ENCODE measurements at places on chromosomes 6 and 20.

GRCh38 chr6:121765060-121765459 is 329.6 kb downstream of the GJA1 start:
- no peak for DNase-seq

DNA sequence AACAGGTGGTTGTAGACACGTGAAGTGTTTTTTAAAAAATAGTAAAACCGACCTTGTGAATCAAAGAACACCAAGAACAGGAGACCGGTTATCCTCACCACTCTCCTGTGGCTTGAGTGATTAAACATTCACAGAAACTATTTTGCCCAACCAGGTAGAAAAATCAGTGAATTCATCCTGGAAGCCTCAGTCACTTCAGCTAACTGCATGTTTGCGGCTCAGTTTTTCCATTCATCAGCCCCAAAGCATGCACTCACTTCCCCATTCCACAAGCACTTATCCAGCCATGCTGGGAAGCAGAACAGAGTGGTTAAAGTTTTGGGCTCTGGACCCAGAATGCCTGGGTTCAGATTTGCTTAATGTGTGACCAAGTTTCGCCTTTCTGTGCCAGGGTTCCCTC is 2.4 kb downstream of the LRRN4 start:
- DNase-seq: no peak

DNA sequence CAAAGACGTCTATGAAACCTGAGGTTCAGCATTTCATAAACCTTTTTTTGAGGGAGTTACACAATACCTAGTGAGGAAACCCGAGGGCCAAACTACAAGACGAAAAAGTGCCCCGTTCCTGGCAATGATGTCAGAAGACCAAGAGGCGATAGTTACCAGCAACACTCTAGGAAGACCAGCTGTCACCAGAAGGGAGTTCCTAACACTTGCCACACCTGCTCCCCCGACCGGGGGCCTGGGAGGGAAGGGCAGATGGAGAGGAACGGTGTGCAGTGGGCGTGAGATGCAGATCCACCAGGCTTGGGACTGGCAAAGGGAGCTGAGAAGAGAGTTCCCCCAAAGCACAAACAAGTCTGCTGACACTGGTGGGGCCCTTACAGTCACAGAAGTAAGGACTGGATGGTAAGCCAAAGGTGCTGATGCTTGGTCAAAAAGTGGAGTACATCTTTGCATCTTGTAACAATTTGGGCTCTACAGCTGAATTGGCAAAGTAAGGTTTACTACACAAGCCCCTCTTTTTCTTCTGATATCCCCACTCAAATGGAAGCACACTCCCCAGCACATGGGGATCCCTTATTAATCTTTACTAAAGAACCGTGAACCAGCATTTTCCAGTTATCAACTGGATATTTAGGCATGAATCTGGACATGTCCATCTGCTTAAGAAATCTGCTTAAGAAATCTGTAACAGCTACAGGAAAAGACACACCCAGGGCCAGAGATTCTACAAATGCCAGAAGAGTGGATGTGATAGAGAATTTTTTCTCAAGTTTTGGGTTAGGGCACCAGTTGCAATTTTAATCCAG is 38.5 kb downstream of the PANK2 start:
- no peak for DNase-seq

- DNase-seq: no peak
Observed at GRCh38 chr6:140059947-140060346, 685.5 kb upstream of the CITED2 start.

DNA sequence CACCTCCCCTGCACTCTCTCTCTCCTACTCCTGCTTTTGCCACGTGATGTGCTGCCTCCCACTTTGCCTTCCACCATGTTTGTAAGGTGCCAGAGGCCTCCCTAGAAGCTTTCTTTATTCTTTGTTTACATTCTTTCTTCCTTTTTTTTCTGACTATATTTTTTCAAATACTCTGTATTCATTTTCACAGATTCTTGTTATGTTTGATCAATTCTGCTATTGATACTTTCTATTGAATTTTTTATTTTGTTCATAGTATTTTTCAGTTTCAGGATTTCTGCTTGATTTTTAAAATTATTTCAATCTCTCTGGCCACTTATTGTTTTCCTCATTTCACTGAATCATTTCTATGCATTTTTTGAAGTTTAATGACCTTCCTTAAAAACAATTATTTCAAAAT is 801.8 kb downstream of the GRIK2 start:
- no peak for DNase-seq

GRCh38 chr6:15493437-15494168 is 169.2 kb downstream of the DTNBP1 start:
- DNase-seq: peak; percentile 58

- no peak for DNase-seq
Observed at GRCh38 chr6:136984578-136984977, 60.2 kb downstream of the IL20RA start.

DNA sequence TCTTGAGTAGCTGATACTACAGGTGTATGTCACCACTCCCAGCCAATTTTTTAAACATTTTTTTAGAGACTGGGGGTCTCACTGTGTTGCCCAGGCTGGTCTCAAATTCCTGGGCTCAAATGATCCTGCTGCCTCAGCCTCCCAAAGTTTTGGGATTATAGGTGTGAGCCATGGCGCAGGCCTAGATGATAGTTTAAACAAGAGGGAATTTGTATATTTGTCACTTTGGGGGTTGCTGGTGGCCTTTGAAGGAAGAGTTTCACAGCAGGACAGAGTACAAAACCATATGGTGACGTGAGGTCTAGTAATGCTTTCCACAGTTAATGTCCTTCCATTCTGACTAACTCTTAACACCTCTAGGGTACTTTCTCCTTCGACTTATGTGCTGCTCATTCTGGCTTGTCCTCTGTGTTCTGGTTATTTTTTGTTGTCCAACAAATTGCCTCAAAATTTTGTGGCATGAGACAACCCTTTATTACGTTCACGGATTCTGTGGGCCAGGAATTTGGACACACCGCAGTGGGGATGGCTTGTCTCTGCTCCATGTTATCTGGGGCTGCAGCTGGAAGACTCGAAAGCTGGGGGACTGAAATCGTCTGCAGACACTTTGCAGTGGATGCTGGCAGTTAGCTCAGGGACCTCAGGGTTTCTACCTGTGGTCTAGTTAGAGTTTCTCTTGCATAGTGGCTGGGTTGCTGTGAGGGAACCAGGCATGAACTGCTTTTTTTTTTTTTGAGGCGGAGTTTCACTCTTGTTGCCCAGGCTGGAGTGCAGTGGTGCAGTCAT is 23.0 kb upstream of the IER3 start:
- DNase-seq: no peak

DNA sequence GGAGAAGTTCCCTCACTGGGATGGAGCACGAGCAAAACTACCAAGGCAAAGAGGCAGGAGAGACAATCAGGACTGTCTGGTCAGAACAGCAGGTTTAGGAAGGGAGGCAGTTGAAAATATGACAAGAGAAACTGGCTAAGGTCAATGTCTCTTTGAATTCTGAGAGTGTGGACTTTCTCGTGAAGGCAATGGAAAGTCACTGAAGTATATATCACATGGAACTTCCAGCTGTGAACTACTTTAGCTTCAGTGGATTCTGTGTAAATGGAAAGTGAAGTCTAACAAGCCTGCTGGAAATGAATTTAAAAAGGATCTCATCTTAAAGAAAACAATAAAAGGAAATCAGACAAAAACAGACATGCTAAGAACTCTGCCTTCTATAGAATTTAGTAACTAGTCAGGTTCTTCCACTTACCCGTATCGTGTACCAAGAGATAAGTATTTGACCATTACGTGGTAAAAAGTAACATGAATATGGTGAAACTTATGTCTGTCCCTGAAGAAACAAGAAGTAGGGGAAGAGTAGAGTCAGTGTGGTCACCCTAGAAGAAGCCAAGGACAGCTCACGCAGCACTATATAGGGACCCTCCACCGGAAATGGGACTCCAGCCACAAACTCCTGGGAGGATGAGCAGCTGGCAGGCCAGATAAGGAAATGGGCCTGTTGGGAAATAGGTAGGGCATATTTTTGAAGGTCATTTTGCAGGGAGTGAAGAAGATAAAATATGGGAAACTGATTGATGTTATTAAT is 123.4 kb downstream of the MAP7 start:
- no peak for DNase-seq

DNA sequence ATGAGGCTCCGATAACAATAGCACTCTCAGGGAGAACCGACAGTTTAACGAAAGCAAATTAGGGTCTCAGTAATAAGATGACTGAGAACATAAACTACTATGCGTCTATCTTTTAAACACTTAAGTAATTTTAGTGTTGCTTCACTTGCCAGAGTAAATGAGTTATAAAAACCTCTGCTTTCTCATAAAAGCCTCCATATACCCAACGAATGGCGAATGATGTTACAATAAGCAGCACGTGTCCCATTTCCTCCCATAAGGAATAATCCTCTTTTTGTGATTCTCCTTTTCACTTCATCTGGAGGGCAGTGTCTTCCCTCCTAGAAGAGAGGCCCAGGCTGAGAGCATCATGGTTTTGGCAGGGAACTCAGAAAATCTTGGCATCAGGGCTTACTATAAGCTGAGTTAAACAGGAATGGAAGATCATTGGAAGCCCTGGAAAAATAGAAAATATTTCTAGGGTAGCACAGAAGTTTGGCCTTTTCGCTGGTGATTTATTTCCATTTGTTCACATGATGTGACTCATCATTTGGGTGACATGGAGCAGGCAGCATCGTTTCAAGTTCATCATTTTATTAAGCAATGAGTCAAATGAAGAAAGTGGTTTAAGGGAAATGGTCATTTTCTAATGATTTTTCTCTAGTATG is 255.4 kb downstream of the ATXN1 start:
- no peak for DNase-seq

- DNase-seq: no peak
Observed at GRCh38 chr6:136831873-136832562, 9.6 kb downstream of the PEX7 start.

DNA sequence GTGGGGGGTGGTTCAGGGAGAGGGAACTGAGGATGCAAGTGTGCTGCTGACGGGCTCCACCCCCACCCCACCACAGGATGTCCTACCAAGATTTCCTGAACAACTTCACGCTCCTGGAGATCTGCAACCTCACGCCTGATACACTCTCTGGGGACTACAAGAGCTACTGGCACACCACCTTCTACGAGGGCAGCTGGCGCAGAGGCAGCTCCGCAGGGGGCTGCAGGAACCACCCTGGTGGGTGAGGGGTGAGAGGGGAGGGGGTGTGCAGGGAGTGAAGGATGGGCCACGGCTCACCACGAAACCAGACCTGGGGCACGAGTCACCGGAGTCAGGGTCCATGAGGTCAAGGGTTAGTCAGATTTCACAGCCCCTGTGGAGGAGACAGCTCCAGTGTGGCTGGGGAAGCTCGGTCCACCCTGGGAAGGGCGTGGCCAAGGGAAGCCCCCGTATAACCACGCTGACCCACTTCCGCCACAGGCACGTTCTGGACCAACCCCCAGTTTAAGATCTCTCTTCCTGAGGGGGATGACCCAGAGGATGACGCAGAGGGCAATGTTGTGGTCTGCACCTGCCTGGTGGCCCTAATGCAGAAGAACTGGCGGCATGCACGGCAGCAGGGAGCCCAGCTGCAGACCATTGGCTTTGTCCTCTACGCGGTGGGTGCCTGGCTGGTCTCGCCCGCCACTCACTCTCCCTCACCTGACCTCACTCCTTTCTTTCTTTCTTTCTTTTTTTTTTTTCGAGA is 18.3 kb downstream of the CAPN11 start:
- no peak for DNase-seq

DNA sequence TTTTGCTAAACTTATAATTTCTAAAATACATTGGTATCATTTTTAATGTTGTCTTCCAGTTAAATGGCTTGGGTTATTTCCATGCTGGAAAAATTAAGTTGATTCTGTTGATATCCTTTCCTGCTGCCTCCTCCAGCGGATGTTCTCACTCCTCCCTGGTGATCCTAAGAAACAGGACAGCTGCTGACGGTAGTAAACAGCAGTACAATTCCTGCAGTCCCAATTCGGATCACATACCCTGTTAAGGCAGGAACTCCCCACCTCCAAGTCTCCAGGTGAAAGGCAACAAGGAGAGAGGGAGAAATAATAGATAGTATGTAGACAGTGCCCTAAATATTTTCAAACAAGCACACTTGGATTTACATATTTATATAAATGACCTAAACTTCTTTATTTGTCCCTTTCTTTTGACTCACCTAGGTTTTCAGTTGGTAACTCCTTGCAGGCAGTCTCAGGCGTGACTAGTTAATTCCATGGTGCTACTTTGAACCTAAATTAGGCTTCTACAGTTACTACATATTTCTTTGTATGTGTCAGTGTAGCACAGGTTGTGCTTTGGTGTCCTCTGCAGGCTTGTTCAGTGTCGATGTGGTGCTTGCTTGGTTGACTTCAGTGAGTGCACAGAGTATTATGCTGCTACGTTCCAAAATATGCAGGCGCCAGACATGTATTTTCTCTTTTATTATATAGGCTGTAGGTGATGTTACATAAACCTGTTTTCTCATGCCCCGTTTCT is 126.0 kb downstream of the ADGRB3 start:
- DNase-seq: no peak

DNA sequence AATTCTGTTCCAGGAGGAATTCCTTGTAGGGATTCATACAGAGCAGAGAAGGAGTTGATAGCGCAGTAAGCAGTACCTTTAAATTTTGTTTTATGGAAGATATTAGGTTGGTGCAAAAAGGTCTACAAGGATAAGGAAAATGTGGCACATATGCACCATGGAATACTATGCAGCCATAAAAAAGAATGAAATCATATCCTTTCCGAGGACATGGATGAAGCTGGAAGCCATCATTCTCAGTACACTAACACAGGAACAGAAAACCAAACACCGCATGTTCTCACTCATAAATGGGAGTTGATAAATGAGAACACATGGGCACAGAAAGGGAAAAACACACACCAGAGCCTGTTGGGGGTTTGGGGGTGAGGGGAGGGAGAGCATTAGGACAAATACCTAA is 37.4 kb upstream of the TXLNB start:
- no peak for DNase-seq

- no peak for DNase-seq
Observed at GRCh38 chr20:62709537-62709905, 885 bp downstream of the NTSR1 start.

DNA sequence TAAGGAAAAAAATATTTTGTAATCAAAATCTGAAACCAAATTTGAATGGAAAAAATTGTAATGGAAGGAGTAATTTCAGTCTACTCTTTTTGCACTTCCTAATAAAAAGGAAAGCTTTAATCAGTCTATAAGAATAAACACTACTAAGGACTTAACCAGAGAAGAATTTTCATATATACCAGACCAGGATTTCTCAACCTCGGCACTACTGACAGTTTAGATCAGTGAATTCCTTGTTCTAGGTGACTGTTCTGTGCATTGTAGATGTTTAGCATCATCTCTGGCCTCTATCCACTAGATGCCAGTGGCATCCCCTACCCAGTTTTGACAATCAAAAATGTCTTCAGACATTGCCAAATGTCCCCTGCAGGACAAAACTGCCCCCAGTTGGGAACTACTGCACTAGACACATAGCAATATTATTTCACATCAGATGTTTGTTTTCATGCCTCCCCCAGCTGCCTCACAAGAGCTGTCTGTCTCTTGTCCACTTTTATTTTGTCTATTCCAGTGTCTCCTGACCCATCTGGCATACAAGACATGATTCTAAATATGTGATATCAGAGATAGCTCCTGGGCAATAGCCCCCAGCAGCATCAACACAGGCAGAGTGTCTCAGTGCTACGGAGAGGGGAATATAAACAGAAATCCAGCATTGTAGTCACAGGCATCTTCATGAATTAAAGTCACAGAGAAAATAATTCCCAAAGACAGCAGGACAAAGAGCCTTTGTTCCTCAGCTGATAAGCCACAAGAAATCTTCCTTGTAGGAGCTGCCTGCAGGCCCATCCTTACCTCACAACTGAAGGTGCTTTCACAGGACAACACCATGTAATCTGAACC is 27.0 kb downstream of the DNAAF9 start:
- no peak for DNase-seq

Measured in NT2/D1 (cell line).